Suprapubic skin (tissue), 4 donors: ENCODE measurements at places on chromosomes 13 and 19.
A peak's percentile ranks its signal among the peaks of the same experiment; 100 is the strongest.

GRCh38 chr19:17236811-17237543 is 8.7 kb downstream of the NR2F6 start:
- no peak for DNase-seq

DNA sequence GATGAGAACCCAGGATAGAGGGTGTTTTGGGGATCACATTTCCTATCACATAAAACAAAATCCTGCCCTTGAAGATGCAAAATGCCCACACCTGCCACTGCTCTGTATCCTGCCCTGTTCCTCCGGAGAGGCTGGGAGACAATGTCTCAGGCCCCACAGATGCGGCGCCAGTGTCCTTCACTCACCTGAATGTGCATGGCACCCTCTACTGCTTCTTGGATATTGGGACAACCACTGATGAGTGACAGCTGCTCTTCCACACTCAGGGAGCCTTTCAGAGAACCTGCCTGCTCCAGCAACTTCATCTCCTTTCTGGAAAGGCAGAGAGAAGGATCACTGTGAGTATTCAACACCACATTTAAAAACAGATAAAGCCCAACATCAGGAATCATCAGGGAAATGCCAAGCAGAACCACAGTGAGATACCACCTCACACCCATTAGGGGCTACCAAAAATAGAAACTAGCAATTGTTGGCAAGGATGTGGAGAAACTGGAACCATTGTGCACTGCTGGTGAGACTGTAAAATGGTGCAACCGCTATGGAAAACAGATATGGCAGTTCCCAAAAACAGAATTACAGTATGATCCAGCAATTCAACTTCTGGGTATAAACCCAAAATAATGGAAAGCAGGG is 36.4 kb downstream of the CRYL1 start:
- no peak for DNase-seq

DNA sequence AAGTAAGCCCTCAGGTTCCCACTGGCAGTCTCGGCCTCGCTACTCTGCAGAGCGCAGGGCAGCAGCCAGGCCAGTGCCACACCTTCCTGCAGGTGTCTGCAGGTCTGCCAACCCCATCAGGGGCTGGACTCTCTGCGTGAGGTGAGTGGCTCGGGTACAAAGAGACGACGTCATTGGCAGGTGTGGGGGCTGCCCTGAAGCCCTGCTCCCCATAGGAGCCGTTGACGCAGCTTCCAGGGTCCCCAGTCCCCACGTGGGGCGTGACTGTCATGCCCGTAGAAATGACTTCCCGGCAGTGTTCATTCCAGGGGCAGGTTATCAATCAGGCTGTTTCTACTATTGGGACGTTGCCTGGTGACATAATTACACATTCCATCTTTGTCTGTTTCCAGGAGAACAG is 15.3 kb upstream of the GJB6 start:
- no peak for DNase-seq

- DNase-seq: no peak
Measured at GRCh38 chr19:12885749-12886650, 1.0 kb downstream of the KLF1 start.

DNA sequence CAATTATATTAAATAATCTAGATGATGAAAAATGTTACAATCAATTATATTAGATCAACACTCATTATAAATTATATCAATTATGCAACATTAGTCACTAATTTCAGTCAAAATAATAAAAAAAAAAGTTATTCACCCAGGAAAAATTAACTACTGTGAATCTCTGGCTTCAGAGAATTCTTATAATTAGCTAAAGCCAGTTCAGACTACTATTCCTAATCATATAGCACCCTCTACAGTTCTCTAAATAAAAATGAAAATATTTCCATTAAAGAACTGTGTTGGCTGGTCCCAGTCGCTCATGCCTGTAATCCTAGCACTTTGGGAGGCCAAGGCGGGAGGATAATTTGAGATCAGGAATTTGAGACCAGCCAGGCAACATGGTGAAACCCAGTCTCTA is 33.0 kb downstream of the XPO4 start:
- no peak for DNase-seq

DNA sequence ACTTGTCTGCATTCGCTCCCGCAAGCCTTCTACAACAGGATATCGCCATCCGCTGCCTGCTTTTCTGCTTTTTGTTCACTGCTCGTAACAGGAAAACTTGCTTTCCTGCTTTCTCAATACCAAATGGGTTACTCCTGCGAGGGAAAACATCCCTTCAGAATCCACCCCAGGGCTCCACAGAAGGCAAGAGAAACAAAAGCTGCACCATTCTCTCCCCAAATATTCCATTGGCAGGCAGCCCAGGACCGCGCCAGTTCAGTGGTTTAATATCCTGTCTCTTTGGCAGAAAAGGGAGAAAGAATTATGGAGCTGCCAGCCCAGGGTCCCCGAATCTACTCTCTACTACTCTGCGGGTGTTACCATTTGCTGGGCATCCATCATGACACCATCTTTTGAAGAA is 84.7 kb upstream of the DOCK9 start:
- DNase-seq: no peak

DNA sequence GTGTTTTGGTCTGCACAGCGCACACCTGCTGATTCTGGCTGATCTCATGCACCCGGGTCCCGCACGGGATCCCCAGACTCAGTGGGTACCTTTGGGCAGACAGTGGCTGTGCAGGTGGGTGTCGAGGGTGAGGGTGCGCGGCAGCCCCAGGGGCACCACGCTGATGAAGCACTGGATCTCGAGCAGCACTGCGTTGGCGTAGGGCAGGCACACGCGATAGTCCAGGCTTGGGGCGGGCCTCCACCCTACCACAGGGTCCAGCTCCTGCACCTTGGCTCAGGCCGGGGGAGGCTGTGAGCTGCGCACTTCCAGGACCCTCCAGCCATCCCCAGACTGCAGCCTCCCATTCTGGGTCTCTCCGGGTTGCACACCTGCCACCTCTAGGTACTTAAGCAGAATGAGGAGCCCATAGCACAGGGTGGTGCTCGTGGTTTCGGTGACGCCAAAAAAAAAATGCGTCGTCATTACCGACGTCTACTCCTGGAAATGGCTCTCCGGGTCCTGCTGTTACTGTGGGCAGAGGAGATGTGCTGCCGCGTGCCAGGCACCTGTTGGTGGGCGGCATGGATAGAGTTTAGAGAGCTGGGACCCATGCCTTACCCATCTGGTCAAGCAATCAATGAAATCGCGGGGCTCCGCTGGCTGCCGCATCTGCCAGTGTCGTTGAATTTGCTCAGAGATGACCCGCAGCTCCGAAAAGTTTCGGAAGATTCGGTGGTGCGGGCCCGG is 10.5 kb downstream of the EGLN2 start:
- no peak for DNase-seq

GRCh38 chr13:26679411-26680122 is 81.0 kb downstream of the GPR12 start:
- DNase-seq: no peak

DNA sequence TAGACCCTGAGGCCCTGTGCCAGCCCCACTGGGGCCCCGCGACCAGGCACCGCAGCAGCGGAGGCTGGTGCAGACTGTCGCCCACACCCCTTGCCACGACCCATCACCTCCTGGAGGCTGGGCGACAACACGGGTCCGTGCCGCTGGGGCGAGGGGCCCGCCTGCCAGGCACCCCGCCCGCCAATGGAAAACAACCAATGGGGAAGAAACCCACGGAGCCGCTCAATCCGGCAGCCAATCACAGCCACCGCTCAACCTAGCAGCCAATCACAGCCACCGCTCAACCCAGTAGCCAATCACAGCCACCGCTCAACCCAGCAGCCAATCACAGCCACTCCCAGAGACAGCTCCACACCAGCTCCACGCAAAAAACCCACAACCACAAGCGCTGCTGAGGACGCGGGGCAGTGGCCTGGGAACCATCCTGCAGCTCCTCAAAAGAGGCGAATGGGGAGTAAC is 29.7 kb downstream of the GPX4 start:
- DNase-seq: no peak

DNA sequence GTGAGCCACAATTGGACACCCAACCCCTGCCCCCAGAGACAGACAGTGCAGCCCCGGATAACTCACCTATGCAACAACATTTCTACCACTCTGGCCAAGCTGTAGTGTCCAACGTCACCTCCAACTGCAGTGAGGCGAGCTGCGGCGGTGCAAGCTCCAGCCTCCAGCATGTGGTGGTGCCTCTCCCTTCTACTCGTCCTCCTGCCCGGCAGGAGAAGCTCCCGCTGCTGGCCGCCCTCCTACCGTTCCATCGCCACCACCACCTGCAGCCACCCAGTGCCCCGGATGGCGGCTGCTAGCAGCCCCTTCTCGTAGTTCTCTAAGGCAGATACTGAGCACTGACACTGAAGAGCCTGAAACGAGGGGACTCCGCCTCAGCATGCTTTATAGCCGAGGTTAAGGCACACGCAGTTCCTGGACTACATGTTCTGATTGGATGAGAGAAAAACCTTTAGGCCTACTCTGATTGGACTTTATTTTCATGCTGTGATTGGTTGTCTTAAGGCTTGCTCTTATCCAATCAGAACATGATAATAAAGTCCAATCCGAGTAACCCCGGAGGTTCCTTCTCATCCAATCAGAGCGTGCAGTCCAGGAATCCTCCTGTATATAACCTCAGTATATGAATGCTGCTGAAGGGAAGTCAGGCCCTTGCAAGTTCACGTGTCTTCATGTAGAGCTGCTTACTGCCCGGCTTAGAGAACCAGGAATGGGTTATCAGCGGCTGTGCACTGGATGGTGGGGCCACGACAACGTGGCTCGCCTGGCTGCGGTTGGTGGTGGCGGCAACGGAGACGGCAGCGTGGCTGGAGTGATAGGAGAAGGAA is 63.5 kb downstream of the TUBA3C start:
- DNase-seq: no peak

- DNase-seq: no peak
Measured at GRCh38 chr19:29667901-29668341, 2.7 kb downstream of the PLEKHF1 start.

- no peak for DNase-seq
Measured at GRCh38 chr13:94286581-94286980, 192.9 kb downstream of the DCT start.

DNA sequence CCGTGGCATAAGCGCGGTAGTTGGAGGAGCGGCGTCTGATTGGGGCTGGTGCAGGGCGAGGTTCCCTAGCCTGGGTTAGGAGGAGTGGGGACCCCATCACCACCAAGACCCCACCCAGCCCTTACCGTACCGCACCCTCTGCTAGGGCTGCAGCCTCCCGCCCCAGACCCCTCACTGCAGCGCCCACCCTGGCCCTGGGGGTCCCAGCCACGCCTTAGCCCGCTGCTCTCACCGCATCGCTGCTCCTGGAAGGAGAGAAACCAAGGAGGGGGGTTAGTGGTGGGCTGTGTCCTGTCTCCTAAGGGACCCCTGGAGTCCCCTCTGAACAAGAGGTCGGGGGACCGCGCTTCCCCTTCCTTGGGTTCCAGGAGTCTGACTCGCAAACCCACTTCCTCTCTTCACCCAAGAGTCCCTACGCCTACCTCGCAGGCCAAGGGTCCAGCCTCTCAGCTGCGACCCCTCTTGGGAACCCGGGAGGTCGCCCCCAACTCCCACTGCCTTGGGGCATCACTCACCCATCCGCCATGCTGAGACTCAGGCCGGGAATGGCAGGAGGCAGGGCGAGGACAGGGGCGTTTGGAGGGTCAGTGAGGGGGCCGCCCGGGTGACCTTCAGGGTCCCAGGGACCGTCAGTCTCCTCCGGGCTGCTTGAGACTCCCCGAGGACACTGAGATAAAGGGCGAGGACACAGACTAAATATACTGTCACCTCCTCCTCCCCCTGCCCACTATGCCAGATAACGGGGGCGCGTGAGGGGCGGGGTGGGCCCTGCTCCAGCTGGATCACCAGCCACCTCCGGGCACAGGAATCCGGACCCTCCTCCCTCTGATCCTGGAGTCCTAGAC is at the start of gene TNNI3:
TNNI3 (minus strand) TSS at position 669 of the 845 bp plus-strand sequence; CDS start at position 526, 143 bp downstream.
- no peak for DNase-seq

- DNase-seq: peak; percentile 29
Measured at GRCh38 chr19:14795078-14795721, 16.8 kb upstream of the ADGRE2 start.

DNA sequence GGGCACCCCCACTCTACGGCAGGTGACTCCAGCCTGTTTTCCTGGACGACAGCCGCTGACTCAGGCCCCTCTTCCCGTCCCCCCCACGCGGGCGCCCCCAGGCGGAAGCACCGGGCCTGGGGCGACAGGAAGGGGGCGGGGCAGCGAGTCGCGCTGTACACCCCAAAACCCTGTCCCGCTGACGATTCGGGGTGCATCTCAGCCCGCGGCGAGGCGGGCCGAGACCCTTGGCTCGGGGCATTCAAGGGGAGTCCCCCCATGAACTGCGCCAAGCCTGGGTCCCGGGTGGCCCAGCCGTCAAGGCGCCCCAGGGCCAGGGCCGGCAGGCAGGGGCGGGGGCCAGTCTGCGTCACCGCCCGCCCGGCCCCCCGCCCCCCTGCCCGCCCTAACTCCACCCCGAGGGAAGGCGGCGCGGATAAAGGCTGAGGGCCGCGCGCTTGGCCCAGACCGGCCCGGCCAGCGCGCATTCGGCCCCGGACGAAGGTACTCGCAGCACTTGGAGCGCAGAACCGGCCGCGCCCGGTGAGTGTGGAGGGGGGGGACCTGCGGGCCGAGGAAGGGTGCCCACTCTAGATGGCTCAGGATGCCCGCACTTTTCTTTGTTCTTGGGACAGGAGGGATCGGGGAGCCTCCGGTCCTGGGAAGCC is at the start of gene MIDN:
MIDN (plus strand) TSS at position 445 of the 647 bp plus-strand sequence. CDS start 1,714 bp downstream, outside the sequence.
- peak; percentile 92 for DNase-seq

GRCh38 chr13:51230477-51231105 is 8.4 kb downstream of the FAM124A start:
- DNase-seq: no peak

DNA sequence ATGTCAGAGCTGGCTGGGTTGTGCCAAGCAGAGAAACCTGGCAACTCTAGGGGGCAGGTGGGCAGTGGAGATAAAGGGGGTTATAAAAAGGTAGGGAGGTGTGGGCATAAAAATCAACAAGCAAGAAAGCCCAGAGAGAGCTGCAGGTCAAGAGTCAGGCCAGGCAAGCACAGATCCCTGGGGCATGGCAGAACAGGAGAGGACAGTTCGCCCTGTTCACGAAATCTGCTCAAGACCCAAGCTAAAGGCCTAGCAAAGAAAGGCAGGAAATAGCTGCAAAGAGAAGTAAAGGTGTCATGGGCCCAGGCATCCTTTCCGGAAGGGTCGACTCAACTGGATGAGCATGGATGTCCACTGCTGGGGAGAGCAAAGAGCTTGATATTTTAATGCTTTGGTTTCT is 3.4 kb downstream of the MBNL2 start:
- DNase-seq: no peak

DNA sequence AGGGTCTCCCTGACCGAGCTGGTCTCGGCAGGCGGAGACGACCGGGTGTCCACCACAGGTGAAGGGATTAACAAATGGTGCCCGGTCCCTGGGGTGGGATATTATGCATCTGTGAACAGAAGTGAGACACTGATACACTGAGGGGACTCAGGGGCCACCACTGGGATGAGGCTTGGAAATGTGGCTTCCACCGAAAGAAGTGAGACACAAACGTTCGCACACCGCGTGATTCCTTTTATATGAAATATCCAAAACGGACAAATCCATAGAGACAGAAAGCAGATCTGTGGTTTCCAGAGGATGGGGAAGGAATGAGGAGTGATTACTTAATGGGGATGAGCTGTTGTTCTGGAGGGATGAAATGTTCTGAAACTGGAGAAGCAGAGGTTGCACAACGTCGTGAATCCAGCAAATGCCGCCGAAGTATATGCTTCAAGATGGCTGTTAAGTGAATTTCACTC is 47.5 kb downstream of the C13orf46 start:
- DNase-seq: peak; percentile 80
